Stimulated activated CD8-positive, alpha-beta memory T cell treated with anti-CD3 and anti-CD28 coated beads, Interleukin-15, amount 100 ng/mL, for 1 hour (primary cell): ENCODE measurements at places on chromosomes 5 and 9.

DNA sequence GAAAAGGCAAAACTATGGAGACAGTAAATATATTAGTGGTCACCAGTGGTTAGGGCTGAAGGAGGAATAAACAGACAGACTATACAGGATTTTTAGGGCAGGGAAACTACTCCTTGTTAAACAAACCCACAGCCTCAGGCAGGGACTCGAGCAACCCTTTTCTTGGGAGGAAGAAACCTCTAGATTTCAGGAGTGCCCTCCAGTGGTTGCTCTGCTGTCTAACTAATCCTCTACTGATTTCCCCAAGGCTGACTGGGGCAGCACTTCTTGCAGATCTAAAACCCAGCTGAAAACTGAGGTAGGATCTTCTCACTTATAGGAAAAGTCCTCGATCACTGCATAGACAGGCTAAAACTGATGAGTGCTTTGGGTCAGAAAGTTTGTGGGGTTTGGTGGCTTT, 176.8 kb downstream of the ISOC1 start:
- DNase-seq = no peak

DNA sequence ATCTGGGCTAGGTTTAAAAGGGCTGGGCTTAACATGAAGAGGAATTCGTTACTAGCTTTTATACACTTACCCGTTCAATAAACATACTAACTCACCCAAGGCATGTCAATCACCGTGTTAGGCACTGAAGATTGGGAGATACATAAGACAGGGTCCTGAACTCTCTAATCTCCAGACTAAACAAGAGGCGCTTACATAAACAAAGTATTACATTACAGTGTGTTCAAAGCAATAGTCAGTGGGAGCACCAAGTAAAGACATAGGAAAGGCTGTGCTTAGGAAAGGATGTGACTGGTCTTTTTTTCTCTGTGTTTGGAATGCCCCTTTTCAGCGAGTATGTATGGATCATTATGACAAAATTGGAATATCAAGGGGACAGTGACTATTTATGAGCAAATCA, 203.6 kb upstream of the ADRA1B start:
- DNase-seq = no peak

DNA sequence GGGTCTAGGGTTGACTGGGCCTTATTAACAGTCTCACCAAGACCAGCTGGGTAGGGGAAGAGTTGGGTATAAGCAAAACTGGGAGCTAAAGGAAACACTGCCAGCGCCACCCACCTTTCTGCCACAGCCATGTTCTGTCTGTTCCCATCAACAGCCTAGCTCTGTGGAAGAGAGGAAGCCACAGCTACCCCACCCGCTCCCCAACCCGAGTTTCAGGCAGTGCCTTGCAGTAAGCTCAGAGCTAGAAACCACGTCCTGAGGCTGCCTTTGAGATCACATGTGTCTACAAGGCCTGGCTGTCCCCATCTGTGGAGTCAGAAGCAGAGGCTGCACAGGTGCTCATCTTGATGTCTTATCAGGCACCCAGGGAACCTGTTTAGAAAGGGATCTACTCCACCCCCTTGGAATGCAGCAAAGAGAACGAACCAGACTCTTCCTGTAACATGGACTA, 15.3 kb downstream of the HNRNPH1 start:
- DNase-seq = no peak

- no peak for DNase-seq
Measured at GRCh38 chr5:113382731-113383130, 52.1 kb downstream of the TSSK1B start.

DNA sequence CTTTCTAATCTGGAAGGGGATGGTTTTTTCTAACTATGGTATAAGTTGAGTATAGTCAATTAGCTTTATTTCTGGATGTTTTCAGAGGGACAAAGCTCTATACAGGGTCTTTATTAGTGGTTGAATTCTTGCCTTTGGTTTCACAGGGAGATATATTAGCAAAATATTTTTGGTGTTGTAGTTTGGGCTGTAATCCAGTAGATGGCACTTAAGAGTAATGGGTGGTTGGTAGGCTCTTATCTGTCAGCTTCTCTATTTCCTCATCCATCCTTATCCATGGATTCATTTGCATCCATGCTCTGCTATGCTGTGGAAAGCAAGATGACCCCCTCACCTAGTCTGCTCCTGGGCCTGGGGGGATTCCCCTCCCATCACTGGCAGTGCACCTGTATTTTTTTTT, 363.6 kb upstream of the CYLC2 start:
- no peak for DNase-seq

DNA sequence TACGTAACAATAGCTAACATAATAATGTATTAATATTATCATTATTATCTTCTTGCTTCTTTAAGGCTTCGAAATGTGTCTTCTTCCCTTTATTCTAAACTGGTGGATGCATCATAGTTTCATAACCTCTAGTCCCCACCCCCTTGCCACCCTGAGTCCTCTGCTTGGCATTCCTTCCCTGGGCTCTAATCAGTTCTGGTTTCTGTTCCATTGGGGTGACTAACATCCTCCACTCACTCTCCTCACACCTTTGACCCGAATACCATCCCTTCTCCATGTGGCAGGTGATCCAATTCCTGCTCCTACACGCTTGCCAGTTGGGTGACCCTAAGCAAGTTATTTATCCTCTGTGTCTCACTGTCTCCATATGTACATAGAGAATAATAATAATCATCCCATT, 286.1 kb downstream of the TRPM3 start:
- DNase-seq = no peak

GRCh38 chr5:161548487-161549094, 2.1 kb upstream of the GABRB2 start:
- no peak for DNase-seq

DNA sequence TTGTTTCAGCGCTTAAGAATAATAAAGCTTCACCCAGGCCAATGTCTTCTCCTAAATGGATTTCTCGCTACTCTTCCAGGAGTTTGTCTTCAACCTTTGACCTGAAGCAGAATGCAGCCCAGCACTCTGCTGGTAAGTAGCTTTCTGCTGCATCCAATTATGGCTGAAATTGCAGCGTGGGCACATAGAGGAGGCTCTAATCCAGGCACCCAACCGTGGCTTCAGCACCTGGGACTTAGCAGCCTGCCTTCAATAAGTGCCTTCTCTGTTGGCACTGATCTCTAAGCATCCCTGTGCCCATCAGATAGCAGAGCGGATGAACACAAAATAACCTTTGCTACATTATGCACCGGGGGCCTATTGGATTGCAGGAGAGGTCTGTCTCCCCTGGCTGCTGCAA, 105.2 kb downstream of the TRIM32 start:
- no peak for DNase-seq

DNA sequence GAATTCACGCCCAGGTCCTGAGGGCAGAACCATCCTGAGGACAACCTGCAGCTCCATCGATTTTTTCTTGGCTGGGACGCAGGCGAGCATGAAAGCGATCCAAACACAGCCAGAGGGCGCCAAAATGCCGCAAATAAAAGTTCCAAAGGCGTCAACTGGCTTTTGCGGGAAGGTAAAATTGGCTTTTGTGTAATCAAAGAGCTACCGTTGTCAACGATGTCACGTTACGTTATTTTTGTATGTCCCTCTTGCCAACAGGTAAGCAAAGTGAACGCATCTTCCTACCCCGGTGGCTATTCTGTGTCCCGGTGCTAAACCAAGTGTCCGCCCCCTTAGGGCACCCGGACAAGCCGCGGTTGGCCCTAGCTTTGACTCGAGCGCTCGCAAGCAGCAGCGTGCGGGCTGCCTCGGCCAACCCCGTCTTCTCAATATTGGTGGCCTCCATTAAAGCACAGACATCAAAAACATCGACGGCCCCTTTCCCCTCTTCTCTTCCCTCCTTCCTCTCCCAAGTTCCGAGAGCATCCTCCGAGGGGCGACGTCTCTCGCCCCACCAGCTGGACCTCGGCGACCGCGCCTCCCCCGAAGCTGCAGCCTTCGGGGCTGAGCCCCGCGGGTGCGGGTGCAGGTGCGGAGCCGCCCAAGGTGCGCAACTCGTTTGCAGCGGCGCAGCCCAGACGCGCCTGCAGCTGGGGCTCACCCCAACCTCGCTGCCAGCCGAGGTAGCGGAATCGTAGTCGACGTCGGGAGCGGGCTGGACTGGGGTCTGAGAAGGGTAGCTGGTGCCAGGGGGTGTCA, 1.1 kb upstream of the BASP1 start:
- no peak for DNase-seq

DNA sequence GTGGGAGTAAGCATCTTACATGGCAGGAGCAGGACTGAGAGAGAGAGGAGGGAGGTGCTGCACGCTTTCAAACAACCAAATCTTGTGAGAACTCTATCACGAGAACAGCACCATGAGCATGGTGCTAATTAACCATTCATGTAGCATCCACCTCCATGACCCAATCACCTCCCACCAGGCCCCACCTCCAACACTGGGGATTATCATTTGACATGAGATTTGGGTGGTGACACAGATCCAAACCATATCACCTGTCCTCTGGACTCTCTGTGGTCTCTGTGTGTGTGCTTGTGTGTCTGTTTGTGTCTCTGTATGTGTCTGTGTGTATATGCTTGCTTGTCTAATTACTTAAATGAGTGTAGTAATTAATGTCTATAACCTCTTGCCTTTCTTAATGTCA, 31.1 kb downstream of the SEC61B start:
- no peak for DNase-seq

GRCh38 chr5:34501016-34501415, 155.1 kb upstream of the RAI14 start:
- DNase-seq = no peak

DNA sequence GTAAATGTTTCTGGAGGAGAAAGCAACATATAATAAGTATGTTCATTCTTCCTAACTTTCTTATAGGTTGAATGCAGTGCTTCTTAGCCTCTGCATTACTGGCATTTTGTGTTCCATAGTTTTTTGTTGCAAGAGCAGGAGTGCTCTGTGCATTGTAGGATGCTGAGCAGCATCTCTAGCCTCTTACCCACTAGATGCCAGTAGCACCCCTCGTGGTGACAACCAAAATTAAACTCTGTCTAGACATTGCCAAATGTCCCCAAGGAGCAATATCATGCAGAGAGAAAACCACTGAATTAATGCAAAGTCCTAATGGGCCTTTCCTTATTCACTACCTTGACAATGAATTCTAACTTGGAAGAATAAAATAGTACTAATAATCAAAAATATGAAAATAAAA, 147.0 kb downstream of the GLIS3 start:
- no peak for DNase-seq

GRCh38 chr5:53397845-53398244, 82.6 kb upstream of the FST start:
- no peak for DNase-seq

DNA sequence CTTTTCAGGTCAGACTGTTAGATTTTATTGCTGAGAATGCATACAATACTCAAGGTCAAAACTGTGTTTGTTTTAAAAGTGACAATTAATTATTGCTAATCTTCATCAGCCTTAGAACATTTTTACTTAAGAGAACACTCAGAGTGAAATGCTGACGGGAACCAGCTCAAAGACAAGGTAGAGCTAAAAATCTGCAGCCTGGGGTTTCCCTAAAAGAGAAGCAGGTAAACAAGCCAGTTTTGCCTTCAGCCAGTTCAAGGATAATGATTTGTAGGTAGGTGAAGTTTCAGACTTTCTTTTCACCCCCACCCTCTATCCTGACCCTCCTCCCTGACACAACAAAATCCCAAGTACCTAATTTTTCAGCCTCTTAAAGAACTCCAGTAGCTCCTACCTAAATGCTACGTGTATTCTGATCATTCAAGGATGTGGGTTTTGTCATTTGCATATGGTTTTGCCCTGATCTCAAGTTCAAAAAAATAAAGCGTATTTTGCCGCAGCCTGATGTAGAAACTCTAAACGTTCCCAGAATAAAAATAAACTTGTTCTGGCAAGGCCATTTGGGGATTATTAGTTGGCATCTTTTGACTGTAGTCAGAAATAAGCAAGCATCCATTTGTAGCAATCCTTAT, 407.2 kb downstream of the EFNA5 start:
- no peak for DNase-seq

GRCh38 chr5:1743061-1743768, 56.4 kb downstream of the MRPL36 start:
- no peak for DNase-seq

DNA sequence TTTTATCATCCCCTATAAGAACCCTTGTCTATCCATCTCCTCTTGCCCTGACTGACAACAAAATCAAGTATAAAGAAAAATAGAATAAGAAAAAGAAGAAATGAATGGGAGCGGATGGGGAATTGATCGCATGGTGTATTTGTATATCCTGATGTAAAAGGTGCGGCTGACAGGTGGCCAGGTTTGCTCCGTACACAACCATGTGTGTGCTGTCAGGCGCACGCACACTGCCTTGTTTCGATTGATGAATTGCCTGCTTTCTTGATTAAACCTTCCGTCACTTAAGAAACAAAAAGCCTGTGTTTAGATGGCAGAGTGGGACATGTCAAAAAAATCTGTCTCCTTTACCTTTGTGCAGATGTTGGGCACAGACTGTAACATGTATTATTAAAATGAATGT, 102.6 kb downstream of the MVB12B start:
- DNase-seq = no peak

GRCh38 chr9:86994231-86994630, 46.9 kb upstream of the GAS1 start:
- DNase-seq = no peak

DNA sequence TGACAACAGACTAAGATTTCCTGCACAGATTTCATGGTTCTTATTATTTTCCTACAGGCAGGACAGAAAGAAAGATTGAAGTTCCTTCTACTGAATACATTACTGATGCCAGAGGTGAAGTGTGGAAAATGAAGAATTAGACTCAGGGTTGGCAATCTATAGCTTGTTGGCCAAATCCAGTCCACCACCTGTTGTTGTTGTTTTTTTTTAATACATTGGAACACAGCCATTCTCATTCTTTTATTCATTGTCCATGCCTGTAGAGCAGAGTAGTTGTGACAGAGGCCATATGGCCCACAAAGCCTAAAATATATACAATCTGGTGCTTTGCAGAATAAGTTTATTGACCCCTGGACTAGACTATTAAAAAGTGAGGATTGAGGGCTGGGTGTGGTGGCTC, 5.8 kb upstream of the PLPPR1 start:
- no peak for DNase-seq

DNA sequence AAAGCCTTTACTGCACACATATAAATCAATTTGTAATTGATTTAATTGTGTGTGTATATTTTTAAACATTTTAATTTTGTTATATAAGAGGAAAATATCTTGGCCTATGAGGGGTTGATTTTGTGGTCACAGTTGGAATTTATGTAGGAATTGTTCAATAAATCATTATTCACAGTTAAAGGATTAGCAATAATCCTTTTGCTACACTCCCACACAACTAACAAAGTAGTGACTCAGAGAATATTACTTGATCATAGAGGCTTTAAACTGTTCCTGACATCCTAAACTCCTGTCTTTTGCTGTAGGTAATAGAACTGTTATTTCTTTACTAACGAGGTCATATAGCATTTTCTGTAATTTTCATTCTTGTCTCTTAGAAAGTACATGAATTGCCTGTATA, 95.5 kb downstream of the ZCCHC7 start:
- DNase-seq = no peak

GRCh38 chr5:177233206-177233605, 70.3 kb downstream of the RAB24 start:
- DNase-seq = no peak

DNA sequence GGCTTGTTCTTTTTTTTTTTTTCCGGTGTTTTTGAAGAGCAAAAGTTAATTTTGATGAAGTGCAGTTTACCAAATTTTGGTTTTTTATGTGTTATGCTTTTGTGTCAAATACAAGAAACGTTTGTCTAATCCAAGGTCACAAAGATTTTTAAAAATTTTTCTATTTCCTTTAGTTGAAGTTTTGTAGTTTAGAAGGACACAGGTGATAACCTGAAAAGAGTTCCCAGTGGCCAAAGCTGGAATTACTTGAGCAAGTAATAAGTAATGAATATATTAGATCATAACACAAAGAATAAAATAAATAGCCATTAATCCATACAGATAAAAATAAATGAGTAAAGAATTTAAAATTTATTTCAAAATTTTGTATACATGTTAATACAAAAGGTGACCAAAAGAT, 71.5 kb downstream of the FCHO2 start:
- DNase-seq = no peak
